Hepatic stellate cell (primary cell): ENCODE measurements at places on chromosomes 13 and 19.

- DNase-seq, result no peak
Observed at GRCh38 chr19:2790194-2790556, 4.9 kb downstream of the THOP1 start.

- no peak for DNase-seq
Observed at GRCh38 chr19:58315580-58315979, 10.4 kb downstream of the ERVK3-1 start.

DNA sequence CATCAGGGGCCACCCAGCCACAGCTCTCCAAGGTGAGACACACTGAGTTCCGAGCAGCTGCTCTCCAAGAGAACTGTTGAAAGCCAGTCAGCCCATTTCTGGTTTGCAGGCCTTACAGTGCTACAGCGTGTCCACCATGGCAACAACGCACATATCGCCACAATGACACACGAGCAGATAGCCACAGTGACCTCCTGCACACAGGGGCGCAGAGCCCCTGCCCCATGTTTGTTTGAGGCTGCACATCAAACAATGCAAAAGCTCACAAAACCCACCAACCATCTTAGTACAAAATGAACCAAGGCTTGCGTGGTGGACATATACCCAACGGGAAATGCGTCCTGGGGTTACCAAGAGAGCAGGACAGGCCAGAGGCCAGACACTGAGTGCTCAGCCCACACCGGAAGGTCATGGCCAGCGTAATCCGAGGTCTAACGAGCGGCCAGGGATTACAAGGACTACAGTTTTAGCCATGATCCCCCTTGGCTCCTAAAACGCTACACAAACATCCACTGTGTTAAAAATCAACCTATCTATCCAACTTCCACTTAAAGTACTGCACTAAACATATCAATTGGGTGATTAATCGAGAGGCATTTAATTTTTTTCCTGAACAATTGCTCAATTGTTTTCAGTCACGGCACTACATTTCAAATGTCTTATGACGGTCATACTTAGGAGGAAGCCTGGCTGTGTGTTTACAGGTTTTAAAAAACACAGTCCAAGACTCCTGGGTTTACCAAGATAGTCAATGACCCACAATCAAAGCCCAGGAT lies 56.0 kb downstream of the STK24 start:
- no peak for DNase-seq

DNA sequence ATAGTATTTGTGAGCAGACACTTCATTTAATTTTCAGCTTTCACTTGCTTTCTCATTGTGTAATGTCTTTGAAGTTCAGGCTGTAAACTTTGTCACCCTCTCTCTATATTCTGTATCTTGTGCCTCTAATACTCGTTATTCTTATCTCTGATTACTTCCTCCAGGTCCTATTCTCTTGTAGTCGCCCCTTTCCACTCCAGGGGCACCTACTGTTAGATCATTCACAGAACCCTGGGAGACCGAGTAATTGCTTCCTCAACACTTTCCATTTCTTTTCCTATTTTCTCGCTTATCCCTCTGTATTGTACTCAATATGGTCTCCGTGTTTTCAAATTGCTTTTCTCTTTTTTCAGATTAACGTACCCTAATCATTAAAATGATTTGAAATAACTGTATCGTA lies 93.9 kb upstream of the TDRD3 start:
- no peak for DNase-seq

- DNase-seq, result no peak
Observed at GRCh38 chr19:33860312-33861090, 63.8 kb downstream of the KCTD15 start.

DNA sequence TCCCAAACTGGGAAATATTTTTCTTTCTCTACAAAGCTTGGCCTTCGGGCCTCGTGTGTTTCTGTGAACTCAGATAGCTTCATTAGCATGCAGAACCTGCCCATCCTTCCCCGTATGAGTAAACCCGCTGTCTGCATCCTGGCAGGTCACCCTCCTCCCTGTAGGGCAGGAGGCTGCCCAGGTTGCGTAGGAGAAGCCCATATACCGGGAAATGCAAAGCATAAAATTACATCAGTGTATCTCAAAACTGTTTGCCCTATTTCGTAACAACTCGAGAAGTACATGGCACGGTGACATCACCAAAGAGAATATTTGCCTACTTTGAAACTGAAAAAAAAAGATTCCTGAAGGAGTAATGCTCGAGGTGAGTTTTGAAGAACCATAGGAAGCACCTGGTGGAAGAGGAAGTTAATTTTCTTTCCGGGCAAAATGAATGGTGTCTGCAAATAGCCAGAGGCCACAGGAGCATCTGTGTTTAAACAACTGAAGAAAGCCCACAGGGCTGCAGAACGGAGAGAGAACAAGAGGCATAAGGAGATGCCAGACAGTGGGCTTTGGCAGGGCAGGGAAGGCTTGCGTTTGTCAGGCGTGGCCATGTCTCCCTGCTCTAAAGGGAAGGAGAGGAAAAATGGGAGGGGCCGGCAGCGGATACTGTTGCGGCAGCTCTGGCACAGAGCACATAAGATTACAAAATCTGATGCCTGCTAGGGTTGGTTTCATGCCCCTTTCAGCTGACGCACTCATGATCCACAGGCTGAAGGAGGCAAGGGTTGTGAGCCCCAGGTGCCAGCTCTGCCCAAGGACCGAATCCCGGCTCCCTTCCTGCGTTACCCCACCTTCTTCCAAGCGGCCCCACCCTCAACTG lies 81.4 kb downstream of the IRS2 start:
- DNase-seq, result no peak

GRCh38 chr13:35354285-35354684 lies 122.2 kb downstream of the MAB21L1 start:
- DNase-seq, result no peak
